Activated CD8-positive, alpha-beta memory T cell treated with anti-CD3 and anti-CD28 coated beads for 48 hours (primary cell): ENCODE measurements at places on chromosomes 1 and 21.

DNA sequence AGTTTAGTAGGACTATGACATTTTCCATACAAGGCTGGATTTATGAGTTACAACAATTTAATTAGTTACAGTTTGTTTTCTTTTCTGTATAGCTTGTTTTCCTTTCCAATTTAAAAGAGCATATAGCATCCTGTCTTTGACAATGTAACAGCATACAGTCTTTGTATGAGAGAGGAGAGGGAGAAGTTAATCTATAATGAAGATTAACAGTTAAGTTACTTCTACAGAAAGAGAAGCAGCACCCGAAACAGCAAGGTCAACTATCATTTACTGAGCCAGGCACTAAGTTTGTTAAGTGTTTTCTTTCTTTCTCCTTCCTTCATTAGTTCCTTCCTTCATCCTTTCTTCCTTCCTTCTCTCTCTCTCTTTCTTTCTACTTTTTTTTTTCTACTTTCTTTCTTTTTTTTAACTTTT lies 52.3 kb upstream of the RAB4A start:
- DNase-seq = no peak

DNA sequence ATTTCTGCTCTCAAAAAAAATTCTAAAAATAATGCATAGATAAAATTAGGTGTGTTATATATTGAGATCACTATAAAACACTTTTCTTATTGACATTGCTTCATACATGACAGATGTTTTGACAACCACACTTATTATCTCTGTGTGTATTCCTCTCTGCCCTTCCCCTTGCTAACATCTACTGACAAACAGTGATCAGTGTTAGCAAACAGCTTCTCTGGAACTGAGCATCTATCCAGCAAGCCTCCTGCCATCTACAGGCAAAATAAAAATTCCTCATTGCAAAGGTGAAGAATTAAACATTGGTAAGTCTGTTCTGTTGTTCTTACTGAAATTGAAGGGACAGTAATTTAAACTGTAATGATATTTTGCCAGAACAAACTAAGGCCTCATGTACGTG lies 2153.9 kb downstream of the NCAM2 start:
- no peak for DNase-seq

- DNase-seq = no peak
Measured at GRCh38 chr1:50978144-50978851, 8.3 kb downstream of the CDKN2C start.

DNA sequence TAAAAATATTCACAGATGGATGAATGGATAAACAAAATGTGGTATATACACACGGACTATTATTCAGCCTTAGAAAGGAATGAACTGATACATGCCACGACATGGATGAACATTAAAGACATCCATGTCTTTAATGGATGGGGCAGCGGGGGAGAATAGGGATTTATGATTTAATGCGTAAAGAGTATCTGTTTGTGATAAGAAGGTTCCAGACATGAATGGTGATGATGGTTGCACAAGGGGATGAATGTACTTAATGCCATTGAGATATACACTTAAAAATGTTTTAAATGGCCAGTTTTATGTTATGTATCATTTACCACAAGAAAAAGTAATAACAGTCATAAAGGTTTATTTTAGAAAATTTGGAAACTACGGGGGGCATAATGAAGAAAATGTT lies 108.6 kb upstream of the WLS start:
- DNase-seq = no peak

GRCh38 chr1:200990114-200990513 lies 33.4 kb downstream of the KIF21B start:
- no peak for DNase-seq

- DNase-seq = no peak
Measured at GRCh38 chr1:208154040-208154439, 90.1 kb downstream of the PLXNA2 start.

- no peak for DNase-seq
Measured at GRCh38 chr1:153669606-153670005, 1.2 kb downstream of the ILF2 start.

GRCh38 chr1:183995322-183996039 lies 42.0 kb downstream of the COLGALT2 start:
- DNase-seq = no peak
